ENCODE measurements at places on chromosomes 7 and 10.
A peak's percentile ranks its signal among the peaks of the same experiment; 100 is the strongest.

- no peak for DNase-seq
Observed at GRCh38 chr10:101932183-101932582, 88.6 kb upstream of the KCNIP2 start.

DNA sequence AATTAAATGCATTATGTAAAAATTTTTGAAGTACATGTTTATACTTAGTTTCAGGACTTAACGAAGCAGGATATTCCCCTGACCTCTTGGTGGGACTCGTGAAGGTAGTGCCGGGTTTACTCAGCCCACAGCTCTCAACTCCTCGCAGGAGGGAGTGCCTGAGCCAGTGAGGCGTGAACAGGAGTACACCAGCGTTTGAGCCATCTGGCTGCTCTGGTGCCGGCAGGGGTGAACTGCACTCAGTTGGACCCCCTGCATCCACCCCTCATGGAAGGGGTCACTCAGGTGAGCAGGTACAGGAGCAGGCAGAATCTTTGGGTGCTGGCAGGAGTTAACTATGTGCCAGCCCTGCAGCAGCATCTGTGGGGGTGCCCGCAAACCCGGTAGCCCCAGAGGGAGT, 625.1 kb upstream of the PCDH15 start:
- DNase-seq = no peak

- no peak for DNase-seq
Observed at GRCh38 chr10:7618461-7618860, 48.3 kb downstream of the ITIH5 start.

- DNase-seq = no peak
Observed at GRCh38 chr7:4281231-4281993, 400.7 kb upstream of the FOXK1 start.

- DNase-seq = no peak
Observed at GRCh38 chr10:102400598-102401341, 5.3 kb downstream of the NFKB2 start.

DNA sequence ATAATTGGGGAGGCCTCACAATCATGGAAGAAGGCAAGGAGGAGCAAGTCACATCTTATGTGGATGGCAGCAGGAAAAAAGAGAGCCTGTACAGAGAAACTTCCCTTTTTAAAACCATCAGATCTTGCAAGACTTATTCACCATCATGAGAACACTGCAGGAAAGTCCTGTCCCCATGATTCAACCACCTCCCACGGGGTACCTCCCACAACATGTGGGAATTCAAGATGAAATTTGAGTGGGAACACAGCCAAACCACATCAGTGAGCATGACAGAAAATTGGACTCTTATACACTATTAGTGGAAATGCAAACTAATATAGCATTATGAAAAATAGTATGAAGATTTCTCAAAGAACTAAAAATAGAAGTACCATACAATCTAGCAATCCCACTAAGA, 271.2 kb downstream of the MAGI2 start:
- DNase-seq = no peak

- no peak for DNase-seq
Observed at GRCh38 chr10:93993782-93994437, at the start of gene PLCE1. Gene PLCE1 (plus strand): TSS chr10:93993931. CDS start chr10:94031047, 37,116 bp downstream.

DNA sequence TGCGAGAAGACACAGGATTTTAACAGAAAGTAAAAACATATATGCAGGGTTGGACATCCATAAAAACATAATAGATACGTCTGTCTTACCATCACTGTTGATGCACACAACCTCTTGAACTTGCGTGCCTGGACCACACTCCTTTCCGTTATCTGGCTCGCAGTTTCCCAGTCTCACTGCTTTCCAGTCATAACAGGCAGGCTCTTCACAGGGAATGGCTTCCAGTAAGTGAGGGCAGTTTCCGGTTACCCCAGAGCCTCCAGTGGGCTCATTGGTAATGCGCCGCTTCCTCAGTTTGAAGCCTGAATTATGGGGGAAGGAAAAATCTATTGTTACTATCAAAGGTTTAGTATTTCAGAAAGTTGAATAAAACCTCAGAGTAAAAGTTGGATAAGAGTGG, 290.7 kb downstream of the THSD7A start:
- DNase-seq = no peak

GRCh38 chr10:4470231-4470835, 355.7 kb upstream of the AKR1E2 start:
- no peak for DNase-seq

- no peak for DNase-seq
Observed at GRCh38 chr7:1646391-1646790, 23.7 kb upstream of the ELFN1 start.

DNA sequence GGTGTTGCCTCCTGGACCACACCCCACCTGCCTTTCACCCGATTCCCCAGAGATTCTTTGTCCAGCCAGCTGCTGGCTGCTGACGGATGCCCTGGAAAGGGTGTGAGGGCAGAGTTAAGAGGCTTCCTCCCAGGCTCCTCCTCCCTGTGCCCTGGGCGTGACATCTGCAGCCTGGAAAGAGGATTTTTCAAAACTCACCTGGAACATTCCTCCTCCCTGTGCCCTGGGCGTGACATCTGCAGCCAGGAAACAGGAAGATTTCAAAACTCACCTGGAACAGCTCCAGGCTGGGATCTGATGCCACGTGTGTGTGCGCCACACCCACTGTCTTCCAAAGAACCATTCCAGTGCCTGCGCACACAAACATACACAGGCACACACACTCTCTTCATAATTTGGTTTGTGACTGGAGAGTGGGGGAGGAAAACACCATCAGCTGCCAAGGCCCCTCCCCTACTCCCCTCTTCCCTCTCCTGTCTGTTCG, 5.2 kb downstream of the MARVELD1 start:
- no peak for DNase-seq

DNA sequence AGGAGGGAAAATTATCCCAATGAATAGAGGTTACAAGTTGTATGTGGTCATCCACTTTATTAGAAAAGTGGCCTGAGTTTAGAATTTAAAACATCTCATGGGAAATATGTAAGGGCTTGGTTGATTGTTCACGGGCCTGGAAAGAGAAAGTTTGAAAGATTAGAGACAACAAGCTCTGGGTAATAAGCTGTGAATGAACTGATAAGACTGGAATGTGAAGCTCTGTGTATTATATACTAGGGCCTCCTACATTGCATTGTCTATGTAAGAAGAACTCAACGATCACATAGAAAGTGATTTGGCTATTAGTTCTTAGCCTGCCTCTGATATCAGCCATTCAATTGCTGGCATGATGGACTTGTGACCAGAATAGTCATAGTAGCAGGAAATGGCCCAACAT, 199.2 kb upstream of the MAGI2 start:
- DNase-seq = no peak

- DNase-seq = no peak
Observed at GRCh38 chr7:139876622-139877283, 47.7 kb downstream of the TBXAS1 start.

DNA sequence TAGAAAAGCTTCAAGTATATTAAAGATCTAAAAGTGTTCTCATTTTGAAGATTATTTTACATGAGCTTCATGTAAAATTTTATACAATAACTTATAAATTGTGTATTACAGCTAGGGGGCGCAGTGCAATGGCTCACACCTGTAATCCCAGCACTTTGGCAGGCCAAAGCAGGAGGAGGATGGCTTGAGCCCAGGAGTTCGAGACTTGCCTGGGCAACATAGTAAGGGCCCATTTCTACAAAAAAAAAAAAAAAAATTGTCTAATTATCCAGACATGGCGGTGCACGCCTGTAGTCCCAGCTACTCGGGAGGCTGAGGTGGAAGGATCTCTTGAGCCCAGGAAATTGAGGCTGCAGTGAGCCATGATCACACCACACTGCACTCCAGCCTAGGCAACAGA, 16.6 kb downstream of the ACBD5 start:
- DNase-seq = peak; percentile 59

- DNase-seq = no peak
Observed at GRCh38 chr7:158228986-158229385, 358.6 kb downstream of the PTPRN2 start.

DNA sequence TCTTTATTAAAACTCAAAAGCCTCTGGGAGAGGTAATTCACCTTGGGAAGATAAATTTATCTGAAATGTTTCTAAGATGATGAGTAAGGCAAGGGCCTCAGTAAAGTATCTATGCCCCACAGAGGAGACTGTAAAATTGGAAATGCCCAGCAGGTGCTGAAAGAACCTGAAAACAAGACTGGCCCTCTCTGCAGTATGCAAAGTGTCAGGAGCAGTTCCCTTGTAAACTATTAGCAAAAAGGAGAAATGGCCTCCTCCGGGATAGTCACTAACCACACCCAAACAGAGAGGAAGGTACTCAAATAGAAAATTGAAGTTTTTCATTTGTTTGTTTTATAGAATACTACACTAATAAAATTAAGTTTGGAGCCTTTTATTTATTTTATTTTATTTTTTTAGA, 81.2 kb downstream of the FZD1 start:
- no peak for DNase-seq

DNA sequence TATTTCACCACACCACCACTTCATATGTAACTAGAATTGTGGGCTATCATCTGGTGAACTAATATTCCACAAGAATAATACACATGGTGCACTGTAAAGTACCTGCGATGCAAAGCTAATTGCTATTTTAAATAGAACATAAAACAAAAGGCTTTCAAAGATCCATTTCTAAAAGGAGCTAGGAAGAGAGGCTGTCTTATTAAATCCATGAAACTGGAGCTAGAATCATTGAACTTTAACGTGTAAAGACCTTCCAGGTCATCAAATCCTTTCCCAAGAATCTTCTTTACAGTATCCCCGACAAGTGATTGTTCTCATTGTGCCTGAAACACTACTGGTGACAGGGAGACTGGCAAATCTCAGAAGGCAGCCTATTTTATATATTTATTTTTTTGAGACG, 224.9 kb downstream of the CHCHD3 start:
- DNase-seq = no peak

GRCh38 chr10:30433306-30433729, 666 bp upstream of the MAP3K8 start:
- peak; percentile 41 for DNase-seq

- no peak for DNase-seq
Observed at GRCh38 chr10:12971001-12971788, 30.3 kb downstream of the CCDC3 start.

- no peak for DNase-seq
Observed at GRCh38 chr10:31413325-31413724, 94.3 kb downstream of the ZEB1 start.

Data from CD4-positive, alpha-beta T cell treated with Interleukin-2 at 100 ng/mL for 4 hours (primary cell).